Stimulated activated CD4-positive, alpha-beta T cell treated with anti-CD3 and anti-CD28 coated beads, Interleukin-2, amount 100 ng/mL, for 48 hours (primary cell): ENCODE measurements at places on chromosomes 6 and 20.

- DNase-seq = peak; percentile 3
These were observed at the start of gene ARHGAP40 for GRCh38 chr20:38601216-38602184. ARHGAP40 (plus strand) TSS chr20:38601809.

GRCh38 chr20:44471481-44471882, 4.2 kb upstream of the TTPAL start:
- DNase-seq = no peak

DNA sequence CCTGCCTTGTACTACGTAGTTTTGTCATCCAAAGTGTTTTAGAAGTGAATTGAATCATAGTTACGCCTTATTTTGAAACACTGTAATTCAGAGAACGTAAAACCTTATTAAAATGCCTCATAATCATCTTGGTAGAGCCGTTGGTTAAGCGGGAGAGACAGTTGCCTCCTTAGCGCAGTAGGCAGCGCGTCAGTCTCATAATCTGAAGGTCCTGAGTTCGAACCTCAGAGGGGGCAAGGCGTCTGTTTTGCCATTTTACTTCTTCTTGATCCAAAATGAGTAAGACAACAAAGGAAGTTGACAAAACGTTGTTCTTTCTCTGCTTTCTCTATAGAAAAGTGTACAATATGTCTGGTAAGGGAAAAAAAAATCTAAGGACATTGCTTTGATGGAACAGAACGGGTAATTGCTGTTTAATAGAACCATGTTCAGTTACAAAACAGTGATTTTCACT, 20.7 kb upstream of the TRIM27 start:
- peak; percentile 79 for DNase-seq

GRCh38 chr6:143549221-143549948, 37.9 kb upstream of the FUCA2 start:
- DNase-seq = peak; percentile 24

DNA sequence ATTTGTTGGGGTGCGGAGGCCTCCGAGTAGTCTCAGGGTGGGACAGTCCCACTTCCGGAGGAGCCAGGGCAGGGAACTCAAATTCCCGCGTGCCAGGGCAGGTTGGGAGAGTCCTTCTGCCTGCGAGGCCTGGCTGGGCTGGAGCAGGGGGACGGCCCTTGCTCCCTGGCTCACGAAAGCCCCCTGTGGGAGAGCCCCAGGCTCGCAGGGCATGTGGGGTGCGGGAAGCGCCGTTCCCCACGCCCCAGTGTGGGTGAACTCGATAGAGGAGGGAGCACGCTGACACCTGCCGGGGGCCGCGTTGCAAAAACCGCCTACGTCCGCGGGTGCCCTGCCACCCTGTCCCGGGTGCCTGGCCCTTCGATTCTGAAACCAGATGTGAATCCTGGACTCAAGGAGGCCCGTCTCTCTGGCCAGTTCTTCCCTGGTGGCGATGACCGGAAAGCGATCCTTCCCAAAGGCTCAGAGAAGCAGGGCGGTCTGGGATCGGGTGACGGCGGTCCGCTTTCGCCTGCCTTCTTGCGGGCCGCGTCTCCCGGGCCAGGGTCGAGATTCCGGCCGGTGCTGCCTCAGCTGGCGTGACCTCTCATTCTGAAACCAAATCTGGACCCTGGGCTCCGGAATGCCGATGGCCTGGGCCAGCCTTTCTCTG, 1846.5 kb upstream of the DEFB115 start:
- no peak for DNase-seq

DNA sequence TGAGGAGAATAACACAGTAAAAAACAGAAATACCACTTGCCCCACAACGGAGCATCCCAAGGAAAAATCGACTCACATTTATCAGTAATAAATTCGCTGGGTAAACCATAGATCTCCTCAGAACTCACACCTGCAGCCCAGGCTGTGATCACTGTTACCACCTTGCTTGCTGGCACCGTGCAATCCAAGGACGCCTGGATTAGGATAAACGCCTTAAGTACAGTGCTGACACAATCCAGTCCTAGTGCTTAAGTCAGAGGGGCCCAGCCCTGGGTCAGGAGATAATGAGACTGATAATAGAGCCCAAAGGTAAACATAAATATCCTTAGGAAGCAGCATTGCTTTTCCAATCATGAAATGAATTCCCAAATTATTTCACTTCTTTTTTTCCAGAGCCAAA, 62.5 kb downstream of the EPB41L2 start:
- no peak for DNase-seq

GRCh38 chr6:14642842-14643241, 525.3 kb downstream of the CD83 start:
- no peak for DNase-seq

DNA sequence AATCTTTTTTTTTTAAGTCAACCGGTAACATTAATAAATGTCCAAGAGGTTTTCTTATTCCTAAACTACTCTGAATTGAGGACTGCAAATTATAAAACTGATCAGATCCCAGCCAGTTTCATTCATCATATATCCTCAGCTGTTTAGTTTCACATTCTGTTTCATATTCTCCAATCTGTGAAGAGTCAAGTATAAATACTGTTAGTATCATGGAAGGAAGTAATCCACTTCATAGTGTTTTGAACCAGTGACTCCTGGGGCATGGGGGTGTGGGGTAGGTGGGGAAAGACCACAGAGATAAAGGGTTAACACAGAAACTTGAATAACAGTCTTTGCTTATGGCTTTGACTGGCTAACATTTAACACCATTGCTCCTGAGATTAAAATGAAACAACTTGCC, 69.9 kb downstream of the FYN start:
- DNase-seq = no peak

DNA sequence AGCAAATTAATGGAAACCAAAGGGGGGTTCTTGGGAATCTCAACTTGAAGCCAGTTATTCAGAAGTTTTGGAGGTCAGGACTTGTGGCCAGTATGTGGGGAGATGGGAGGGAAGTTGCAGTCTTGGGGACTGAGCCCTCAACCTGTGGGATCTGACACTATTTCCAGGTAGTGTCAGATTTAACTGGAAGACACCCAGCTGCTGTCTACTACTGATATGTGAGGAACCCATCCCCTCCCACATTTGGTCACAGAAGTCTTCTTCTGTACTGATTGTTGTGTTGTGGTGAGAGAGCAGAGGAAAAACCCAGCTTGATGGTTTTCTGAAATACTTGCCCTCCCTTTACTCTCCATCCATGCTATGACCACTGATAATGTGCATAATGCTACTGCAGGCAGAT, 134.0 kb downstream of the QRSL1 start:
- DNase-seq = no peak

DNA sequence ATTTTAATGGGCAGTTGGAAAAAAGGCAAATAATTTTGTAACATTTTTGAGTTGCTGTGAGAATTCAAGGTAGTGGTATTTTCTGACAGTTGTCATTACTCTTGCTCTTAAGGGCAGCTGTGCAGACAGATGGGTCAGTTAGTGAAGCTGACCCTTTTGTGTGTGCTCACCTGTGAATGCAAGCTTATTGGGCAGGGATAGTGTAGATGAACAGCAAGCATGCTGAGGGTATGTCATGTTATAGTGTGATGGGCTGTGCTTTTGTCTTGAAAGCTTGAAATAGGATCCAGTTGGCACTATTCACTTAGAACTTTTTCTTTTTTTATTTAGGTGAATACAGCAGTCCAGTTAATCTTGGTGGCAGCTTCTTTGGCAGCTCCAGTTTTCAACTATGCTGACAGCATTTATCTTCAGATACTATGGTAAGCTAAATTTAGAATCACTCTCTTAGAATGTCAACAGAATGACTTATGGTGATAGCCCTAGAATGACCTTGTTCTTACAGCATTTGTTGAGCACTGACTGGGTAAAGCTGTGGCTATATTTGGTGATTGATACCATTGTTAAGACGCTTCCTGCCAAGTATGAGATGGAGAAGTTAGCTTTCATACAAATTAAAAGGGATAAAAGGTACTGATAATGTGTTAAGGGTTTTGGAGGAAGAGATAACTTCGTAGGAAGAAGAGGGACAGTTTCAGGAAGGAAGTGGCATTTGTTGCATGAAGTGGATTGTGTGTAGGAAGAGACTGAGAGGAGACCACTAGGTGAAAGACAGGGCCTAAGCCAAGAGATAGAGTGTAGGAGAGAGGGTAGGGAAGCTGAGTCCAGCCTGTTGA, 19.5 kb downstream of the LRRN4 start:
- DNase-seq = no peak

DNA sequence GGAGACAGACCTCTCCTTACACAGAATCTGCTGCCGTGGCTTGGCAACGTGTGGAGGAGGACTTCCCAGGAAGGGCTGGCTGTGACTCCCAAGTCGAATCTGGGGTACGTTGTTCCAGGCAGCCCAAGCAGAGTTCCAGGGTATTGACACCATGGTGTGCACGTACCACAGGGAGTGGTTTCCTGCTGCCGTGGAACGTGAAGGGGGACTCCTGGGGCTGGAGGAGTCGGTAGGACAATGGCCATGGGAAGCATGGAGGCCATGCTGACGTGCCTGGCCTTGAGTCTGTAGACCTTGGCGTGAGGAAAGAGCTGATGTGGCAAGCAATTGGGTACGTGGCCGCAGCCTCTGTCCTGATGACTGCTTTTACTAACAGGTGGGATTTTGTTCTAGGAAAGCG, 119.3 kb downstream of the TULP4 start:
- DNase-seq = no peak

- no peak for DNase-seq
These were observed 44.5 kb downstream of the ATG5 start for GRCh38 chr6:106281088-106281487.

DNA sequence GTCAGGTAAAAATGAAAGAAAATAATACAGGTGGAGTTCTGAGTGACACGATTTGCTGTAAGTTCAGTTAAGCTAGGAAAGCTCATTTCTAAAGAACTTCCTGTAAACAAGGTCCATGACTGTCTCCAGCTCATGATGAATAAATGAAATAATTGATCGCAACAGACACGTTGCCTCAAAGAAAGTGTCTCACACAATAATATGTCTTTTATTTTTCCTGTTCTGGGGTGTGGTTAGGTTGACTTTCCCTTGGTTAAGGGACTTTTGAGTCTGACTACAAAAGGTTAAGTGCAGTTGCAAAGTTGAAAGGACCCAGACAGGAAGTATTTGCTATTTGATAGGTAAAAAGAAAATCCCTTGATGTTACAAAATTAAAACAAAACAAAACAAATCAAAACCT, 304.2 kb upstream of the PRDM1 start:
- DNase-seq = no peak

DNA sequence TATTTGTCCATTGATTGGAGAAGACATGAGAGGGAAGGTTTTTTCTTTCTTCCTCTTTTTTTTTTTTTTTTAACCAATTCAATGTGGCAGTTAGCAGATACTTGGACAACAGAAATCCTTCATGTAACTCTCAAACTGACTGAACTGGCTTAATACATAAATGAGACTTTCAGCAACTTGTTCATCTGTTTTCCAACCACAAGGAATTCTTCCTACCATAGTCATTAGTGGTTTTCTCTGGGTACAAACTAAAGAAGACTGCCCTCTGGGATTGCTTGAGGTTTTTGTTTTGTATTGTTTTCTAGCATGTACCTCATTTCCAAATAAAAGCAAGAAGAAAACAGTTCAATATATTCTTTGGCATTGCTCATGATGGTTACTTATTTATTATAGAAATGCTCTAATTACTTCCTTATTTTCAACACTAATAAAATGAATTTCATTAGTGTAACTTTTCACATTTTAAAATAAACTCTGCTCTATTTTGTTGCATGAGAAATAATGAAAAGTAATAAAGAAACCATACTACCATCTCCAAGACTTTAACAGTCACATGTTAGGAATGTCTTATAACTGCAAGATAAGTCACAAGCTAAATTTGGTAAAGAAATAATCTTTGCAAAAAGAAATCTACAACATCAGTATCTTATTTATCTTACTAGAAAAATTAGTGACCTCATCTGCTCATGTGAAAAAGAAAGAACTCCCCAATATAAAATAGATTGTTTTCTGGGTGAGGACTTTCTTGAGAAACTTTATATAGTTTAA, 52.0 kb downstream of the ME1 start:
- DNase-seq = no peak

GRCh38 chr6:3088446-3088845, 20.2 kb downstream of the RIPK1 start:
- no peak for DNase-seq

DNA sequence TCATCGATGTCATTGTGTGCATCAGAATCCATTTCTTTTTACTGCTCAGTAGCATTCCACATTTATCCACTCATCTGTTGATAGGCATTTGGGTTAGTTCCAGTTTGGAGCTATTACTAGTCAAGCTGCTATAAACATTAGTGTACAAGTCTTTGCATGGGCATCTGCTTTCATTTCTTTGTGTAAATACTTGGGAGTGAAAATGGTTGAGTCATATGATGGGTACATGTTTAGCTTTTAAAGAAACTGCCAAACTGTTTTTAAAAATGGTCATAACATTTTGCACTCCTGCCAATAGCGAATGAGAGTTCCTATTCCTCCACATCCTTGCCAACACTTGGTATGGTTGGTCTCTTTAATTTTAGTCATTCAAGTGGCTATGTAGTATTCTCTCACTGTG, 21.2 kb upstream of the SLC22A2 start:
- no peak for DNase-seq

DNA sequence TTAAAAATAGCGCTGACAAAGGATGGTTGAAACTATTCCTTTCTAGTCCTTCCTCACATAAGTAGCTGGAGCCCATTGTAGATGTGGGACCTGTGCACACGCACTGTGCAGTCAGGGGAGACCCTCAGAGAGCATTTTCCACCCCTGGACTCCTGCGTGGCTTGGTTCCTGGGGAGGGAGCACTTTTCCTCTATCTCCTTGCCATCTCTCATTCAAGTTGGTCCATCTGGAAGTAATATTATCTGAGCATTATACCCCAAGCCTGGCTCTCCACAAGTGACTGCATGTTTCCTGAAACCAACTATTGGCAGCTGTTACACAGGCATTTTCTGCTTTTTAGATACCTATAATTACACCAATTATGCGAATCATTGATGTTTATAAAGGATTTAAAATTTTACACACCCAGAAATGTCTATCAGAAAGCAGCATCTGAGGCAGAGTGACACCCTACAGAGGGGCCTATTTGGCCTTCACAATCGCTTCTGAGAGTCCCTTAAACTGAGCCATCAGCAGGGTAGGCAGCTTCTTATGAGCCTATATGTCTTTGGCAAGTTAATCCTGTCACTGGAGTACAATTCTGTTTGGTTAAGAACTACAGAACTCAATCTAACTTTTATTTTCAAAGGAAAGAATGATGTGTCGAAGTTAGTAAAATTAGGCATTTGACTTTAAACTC, 18.7 kb downstream of the SOX4 start:
- DNase-seq = no peak

DNA sequence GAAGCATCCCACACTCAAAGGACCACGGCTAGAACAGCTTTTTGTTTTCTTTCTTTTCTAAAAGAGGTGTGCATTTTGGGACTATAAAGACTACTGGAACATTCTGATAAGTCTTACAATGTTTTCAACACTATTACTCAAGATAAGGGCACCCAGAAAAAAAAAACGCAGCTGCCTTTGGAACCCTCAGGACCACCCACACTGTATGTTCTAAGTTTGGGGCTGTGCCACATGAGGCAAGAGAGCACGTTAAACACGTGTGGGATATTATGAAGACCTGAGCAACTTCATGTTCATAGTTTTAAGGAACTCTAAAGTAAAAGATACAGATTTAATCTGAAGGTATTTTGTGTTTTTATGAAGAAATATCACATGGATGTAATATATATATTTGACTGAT, 204.6 kb downstream of the FOXC1 start:
- no peak for DNase-seq
